ENCODE measurements at places on chromosomes 6 and 20.

GRCh38 chr20:37363221-37364012 lies 17.5 kb downstream of the SRC start:
- DNase-seq, result no peak

- peak; percentile 68 for DNase-seq
These were observed 75.0 kb upstream of the EZR start for GRCh38 chr6:158894193-158894592.

- no peak for DNase-seq
These were observed 26.5 kb downstream of the VNN1 start for GRCh38 chr6:132687306-132687705.

- DNase-seq, result no peak
These were observed 343.6 kb downstream of the FRK start for GRCh38 chr6:115717062-115717461.

- DNase-seq, result no peak
These were observed 40.0 kb upstream of the KCNK16 start for GRCh38 chr6:39362487-39362865.

- no peak for DNase-seq
These were observed 6.5 kb downstream of the TGM6 start for GRCh38 chr20:2387180-2387577.

DNA sequence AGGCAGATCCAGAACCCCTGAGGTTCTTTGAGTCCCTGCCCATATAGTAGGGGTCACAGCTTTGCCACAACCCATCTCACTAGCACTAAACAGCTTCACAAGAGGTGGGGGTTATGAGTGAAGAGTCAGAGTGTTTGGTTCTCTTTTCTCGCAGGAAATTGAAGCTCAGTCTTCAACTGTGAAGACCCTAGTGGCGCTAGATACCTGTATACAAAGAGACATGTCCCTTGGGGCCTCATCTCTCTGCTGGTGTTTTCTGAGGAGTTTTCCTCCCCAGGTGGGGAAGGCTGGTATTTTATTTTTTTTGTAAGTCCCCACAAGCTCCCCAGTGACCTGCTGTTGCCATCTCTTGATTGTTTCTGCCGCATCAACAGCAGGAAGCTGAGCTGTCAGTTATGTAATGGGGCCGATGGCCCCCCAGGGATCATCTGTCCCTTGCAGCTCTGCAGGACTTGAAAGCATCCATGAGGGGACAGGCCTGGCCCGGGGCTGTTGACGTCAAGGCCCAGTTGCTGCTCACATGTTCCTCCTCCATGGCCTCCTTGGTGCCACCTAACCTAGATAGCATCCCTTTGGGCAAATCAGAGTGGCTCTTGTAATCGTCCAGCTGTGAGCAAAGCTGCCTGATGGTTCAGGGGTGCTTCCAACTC lies 23.1 kb downstream of the STK35 start:
- DNase-seq, result no peak
